ENCODE measurements at places on chromosomes 7 and 10.

GRCh38 chr10:95450188-95450587 lies 111.0 kb downstream of the SORBS1 start:
- no peaks in the 10 kb centered on the region for H3K27me3 ChIP-seq
- DNase-seq = no peak
- peak overlapping the region; percentile 95 for H3K27ac ChIP-seq

DNA sequence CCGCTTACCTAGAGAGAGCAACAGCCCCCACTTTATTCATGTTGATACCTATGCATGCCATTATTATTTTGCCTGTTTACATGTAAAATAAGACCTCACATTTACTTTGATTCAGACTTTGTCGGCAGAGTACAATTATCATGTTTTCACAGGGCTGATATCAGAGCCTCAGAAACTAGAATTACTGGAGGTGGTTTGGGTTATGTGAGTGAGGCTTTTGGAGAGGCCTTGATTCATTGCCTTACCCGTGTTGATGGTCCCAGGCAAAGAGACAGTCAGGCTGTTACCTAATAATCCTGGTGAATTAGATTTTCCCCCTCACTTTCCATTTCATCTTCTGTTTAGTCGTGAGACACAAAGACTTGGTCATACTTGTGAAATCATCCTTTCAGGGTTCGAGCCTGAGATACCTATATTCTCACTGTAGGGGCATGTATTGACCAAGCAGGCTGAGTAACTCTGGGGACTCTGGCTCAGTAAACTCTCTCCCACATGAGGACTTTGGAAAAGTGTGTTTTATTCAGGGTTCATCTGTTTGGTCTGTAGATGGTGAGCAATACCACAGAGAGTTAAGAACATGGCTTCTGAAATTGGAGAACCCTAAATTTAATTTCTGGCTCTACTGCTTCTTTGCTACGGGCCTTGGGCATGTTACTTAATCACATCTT lies 150.9 kb downstream of the CELF2 start:
- peaks cover 9% of the 10 kb centered on the region for H3K4me1 ChIP-seq
- H3K27ac ChIP-seq = peak overlapping the region; percentile 88
- no peak for DNase-seq
- peaks cover 7% of the 10 kb centered on the region for H3K36me3 ChIP-seq

GRCh38 chr10:43870968-43871439 lies 222.3 kb upstream of the ZNF32 start:
- H3K4me1 ChIP-seq = no peaks in the 10 kb centered on the region
- no peaks in the 10 kb centered on the region for H3K36me3 ChIP-seq
- H3K27me3 ChIP-seq = no peaks in the 10 kb centered on the region

- no peak overlapping the region for H3K4me3 ChIP-seq
- H3K4me1 ChIP-seq = no peaks in the 10 kb centered on the region
- no peak overlapping the region for H3K27ac ChIP-seq
- peaks cover 5% of the 10 kb centered on the region for H3K27me3 ChIP-seq
- DNase-seq = no peak
These were observed 50.0 kb downstream of the JAKMIP3 start for GRCh38 chr10:132115732-132116131.

GRCh38 chr7:151661587-151661986 lies 141.9 kb upstream of the RHEB start:
- no peaks in the 10 kb centered on the region for H3K4me1 ChIP-seq
- H3K27me3 ChIP-seq = no peaks in the 10 kb centered on the region
- H3K4me3 ChIP-seq = no peak overlapping the region
- no peak overlapping the region for H3K27ac ChIP-seq
- H3K36me3 ChIP-seq = no peaks in the 10 kb centered on the region

GRCh38 chr7:38545977-38546376 lies 85.2 kb downstream of the AMPH start:
- H3K4me3 ChIP-seq = no peak overlapping the region
- no peak overlapping the region for H3K27ac ChIP-seq
- H3K4me1 ChIP-seq = no peaks in the 10 kb centered on the region
- no peaks in the 10 kb centered on the region for H3K27me3 ChIP-seq
- H3K36me3 ChIP-seq = no peaks in the 10 kb centered on the region

DNA sequence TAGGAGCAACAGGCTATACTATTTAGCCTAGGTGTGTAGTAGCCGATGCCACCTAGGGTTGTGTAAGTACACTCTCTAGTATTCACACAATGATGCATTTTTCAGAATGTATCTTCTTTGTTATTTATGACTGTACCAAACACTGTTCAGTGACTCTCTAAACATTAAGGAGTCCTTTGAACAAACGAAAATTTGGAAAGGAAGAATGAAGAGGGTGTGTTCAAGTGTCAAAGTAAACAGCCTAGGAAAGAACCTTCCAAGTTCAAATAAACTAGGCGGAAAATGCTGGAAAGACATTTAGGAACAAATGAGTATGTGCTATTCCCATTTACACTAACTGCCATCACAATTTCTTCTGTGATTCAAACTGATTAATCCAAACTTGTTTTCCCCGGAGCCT lies 142.4 kb downstream of the CHCHD3 start:
- no peaks in the 10 kb centered on the region for H3K36me3 ChIP-seq
- no peak overlapping the region for H3K27ac ChIP-seq
- no peaks in the 10 kb centered on the region for H3K4me1 ChIP-seq
- H3K27me3 ChIP-seq = no peaks in the 10 kb centered on the region
- H3K4me3 ChIP-seq = no peak overlapping the region

DNA sequence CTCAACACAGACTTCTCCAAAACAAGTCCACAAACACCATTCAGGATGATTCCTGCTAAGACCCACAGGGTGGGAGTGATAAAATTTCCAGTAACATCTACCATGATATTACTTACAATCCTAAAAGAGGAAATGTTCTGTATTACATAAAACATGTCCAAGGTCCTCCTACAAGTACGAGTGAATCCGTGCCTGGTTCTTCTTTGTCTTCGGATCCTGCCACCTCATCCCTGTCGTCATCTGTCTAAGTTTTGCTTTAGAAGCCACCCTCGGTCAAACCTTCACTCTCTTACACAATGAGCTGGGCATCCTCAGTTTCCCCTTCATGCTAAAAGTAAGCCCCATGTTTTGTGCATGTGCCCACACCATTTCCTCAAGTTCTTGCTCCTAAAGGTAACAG lies 279.0 kb downstream of the KCNMA1 start:
- H3K36me3 ChIP-seq = no peaks in the 10 kb centered on the region
- DNase-seq = no peak
- H3K27ac ChIP-seq = no peak overlapping the region
- no peak overlapping the region for H3K4me3 ChIP-seq
- H3K27me3 ChIP-seq = no peaks in the 10 kb centered on the region

DNA sequence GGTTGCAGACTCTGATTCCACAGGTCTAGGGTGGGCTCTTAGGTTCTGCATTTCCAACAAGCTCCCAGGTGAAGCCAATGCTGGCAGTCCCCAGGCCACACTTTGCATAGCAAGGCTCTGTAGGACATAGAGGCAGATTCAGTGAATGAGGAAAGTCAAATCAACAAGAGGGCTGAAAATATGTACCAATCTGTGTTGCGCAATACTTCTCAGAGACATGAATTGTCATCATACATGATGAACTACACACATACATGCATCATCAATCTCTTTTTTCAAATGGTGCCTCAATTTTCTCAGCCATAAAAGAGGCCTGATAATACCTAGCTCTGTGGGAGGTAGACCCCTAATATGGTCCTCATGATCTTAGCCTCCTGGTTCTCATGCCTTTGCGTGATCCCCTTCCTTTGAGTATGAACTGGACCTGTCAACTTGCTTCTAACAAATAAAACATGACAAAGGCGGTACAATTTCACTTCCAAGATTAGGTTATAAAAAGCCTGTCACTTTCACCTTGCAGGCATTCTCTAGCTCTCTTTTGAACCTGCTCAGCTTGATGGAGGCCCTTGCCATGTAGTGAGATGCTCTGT lies 49.0 kb downstream of the PIK3CG start:
- no peaks in the 10 kb centered on the region for H3K27me3 ChIP-seq
- no peaks in the 10 kb centered on the region for H3K36me3 ChIP-seq
- no peak for DNase-seq
- H3K27ac ChIP-seq = no peak overlapping the region
- no peak overlapping the region for H3K4me3 ChIP-seq

DNA sequence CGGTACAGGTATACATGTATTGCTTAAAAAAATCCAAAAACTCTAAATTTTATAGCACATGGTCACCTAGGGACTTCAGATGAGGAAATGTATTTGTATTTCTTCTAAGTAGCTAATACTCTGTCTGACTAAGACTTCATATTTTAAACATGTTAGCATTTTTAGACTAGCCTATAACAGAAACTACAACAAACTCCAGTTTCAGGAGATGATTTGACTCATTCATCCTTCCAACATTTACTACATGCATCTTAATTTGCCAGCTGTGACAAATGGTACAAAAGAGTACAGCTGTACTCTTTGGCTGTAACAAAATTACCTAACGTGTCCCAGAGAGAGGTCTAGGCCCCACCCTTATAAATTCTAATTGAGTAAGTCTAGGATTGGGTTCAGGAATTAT lies 22.2 kb downstream of the TMEM209 start:
- peaks cover 66% of the 10 kb centered on the region for H3K36me3 ChIP-seq
- H3K27me3 ChIP-seq = no peaks in the 10 kb centered on the region
- H3K4me3 ChIP-seq = no peak overlapping the region
- H3K27ac ChIP-seq = no peak overlapping the region

GRCh38 chr7:23002698-23003097 lies 11.2 kb downstream of the HYCC1 start:
- no peak overlapping the region for H3K27ac ChIP-seq
- H3K4me1 ChIP-seq = no peaks in the 10 kb centered on the region
- no peak overlapping the region for H3K4me3 ChIP-seq
- no peaks in the 10 kb centered on the region for H3K27me3 ChIP-seq

DNA sequence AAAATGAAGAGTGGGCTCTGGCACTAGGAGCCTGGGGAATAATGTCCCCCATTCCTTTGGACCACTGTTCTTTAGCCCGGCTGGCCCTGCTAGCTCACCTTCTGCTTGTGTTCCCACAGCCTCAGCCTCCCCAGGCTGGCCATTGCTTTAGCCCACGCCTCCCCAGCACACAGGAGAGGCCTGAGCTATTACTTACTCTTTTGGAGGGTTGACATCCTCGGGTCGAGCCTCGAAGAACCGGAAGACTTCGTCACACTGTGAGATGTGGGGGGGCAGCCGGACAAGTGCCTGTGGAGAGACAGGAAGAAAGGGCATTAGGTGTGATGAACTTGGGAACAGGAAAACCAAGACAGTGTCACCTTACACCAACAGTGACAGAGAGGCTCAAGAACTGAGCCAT lies 131.3 kb downstream of the SH3PXD2A start:
- no peaks in the 10 kb centered on the region for H3K27me3 ChIP-seq
- DNase-seq = no peak
- no peaks in the 10 kb centered on the region for H3K36me3 ChIP-seq
- H3K4me3 ChIP-seq = no peak overlapping the region
- peaks cover 17% of the 10 kb centered on the region for H3K4me1 ChIP-seq
- H3K27ac ChIP-seq = no peak overlapping the region

DNA sequence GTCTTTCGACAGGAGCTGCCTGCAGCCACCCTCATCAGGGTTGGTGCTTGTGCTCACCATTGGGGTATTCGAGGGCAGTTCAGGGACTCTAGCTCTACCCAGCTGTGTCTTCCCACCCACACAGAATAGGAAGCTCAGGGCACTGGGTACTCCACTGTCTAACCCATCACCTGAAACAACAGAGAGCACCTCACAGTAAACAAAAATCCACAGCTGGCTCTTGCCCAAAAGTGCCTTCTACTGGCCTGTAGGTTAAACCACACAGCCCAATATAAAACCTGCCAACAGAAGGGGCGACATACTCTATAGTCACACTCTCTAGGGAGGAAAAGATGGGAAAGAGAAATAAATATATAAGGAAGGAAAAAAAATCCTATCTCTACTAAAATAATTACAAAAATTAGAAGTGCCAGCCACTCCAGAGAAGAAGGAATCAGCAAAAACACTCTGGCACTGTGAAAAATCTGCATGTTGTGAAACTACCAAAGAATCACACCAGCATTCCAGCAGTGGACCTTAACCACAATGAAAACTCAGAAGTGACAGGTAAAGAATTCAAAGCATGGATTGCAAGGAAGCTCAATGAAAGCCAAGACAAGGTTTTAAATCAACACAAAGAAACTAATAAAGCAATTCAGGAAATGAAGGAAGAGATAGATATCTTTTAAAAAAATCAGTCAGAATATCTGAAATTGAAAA lies 110.0 kb downstream of the HGF start:
- no peak overlapping the region for H3K4me3 ChIP-seq
- no peaks in the 10 kb centered on the region for H3K27me3 ChIP-seq
- H3K36me3 ChIP-seq = no peaks in the 10 kb centered on the region
- no peaks in the 10 kb centered on the region for H3K4me1 ChIP-seq

DNA sequence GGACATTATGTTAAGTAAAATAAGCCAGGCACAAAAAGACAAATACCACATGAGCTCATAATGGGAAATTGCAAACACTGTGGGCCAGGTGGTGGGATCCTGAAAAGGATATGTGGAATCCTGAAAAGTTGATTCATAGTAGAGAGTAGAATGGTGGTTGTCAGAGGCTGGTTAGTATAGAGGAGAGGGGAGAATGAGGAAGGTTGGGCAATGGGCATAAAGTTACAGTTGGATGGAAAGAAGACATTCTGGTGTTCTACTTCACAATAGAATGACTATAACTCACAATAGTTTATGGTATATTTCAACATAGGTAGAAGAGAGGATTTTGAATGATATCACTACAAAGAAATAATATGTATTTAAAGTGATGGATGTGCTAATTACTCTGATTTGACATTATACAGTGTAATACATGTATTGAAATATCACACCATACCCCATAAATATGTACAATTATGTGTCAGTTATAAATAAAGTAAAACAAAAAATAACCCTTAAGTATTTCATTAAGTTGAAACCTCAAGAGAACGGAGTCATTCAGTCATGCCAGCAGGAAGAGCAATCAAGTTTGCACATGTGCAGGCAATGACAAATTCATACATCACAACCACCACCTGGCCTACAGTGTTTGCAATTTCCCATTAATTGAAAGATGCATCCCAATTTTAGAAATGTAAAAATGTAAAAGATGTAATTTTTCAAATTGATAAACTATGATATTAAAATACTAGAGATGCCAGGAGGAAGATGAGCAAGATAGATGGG lies 156.7 kb downstream of the MAGI2 start:
- no peak for DNase-seq
- H3K27ac ChIP-seq = no peak overlapping the region
- no peaks in the 10 kb centered on the region for H3K27me3 ChIP-seq
- H3K4me1 ChIP-seq = no peaks in the 10 kb centered on the region
- no peak overlapping the region for H3K4me3 ChIP-seq

DNA sequence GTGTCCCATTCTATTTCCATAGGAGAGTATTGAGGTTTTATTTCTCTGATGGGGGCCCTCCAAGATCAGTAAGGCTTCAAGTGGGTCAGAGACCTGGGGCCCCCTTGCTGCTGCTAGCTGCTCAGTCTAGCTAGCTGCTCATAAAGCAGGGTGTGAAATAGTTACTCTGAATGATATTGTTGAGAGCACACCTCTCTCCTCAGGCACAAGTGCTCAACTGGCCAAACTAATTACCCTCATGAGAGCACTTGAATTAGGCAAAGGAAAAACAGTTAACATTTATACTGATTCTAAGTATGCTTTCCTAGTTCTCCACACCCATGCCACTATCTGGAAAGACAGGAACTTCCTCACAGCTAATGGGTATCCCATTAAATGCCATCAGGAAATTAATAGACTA lies 5.4 kb upstream of the SFTPA1 start:
- no peak for DNase-seq
- H3K4me1 ChIP-seq = no peaks in the 10 kb centered on the region
- no peak overlapping the region for H3K27ac ChIP-seq
- H3K36me3 ChIP-seq = no peaks in the 10 kb centered on the region
- H3K27me3 ChIP-seq = no peaks in the 10 kb centered on the region

- no peaks in the 10 kb centered on the region for H3K4me1 ChIP-seq
- DNase-seq = no peak
- H3K27me3 ChIP-seq = no peaks in the 10 kb centered on the region
- H3K27ac ChIP-seq = no peak overlapping the region
- no peaks in the 10 kb centered on the region for H3K36me3 ChIP-seq
- H3K4me3 ChIP-seq = no peak overlapping the region
These were observed 414.9 kb downstream of the GLRX3 start for GRCh38 chr10:130550952-130551674.
